ENCODE measurements at places on chromosomes 4 and X.

- no peak for DNase-seq
Measured at GRCh38 chrX:15834053-15834452, 20.6 kb downstream of the AP1S2 start.

DNA sequence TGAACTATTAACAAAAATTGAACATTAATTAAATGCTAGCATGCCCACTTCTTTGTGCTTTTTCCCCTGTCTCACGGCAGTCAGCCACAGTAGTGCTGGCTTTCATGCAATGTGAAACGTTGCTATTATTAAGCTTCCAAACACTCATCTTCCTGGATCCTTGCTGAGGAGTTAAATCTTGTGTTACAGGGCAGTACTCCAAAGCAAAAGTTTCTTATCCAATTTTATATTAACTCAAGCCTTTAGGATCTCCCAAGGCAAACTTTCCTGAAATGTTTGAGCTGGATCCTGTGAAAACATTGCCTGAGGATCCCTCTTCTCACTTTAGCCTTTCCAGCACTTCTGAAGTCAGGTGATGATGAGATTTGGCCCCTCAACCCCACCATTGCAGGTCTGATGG is 1454.8 kb downstream of the FSTL5 start:
- no peak for DNase-seq

- no peak for DNase-seq
Measured at GRCh38 chr4:52612341-52612740, 46.8 kb downstream of the USP46 start.

DNA sequence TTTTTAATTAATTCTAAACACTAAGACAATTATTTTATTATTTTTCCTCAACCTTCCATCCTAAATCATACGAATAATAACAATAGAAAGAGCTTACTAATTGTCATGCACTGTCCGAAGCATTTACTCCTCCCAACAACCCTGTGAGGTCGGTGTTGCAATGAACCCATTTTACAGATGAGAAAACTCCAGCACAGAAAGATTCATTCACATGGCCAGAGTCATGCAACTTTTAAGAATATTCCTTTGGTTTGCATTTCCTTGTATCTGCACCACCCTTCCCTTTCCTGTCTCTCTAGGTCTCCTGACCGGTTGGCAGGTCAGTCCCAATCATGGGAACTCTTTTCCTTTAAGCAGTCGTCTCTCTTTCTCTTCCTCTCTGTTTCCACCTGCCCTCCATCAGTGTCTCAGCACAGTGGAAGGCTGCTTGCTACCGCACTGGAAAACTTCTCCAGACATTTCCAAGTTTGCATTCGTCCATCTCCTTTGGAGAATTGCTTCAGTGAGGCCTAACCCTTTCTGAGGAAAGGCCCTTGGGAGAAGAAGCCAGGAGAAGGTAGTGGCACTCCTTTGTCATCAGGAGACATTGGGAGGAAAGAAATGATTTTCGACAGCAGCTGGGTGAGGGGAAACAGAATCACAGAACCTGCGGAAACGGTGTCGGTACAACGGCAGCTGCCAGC is 1.9 kb upstream of the TMSB4X start:
- no peak for DNase-seq

DNA sequence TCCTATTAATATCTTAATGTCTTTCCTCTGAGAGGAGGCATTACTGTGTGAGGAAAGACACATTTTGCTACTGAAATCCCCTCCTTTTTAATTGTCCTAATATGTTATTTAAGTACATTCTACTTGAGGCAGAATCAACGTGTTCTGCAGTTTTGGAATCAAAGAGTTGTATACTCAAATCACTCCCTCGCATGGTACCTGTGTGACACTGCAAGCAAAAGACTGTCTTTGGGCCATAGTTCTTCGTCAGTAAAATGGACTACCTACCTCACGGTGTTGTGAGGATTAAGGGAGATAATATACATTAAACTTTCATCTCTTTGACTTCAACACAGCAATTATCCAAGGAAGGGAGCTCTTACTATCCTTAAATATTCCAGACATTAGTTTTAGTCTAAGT is 61.5 kb downstream of the TIGD2 start:
- DNase-seq, result no peak

DNA sequence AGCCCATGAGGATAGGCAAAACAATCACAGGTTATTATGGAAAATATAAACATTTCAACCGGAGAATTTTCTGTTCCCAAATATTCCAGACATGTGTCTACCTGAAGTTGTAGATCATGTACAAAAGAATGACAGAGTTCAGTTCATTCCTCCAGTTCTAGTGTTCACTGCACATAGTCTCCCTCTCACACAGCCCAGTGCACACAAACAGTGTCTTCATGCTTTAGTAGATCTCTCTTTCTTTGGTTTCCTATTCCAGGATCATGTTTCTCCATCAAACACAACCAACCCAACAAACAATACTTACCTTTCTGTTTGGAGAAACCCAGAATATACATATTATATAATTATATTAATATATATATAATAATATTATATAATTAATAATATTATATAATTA is 671.9 kb downstream of the TRIML1 start:
- DNase-seq, result no peak

GRCh38 chr4:97139791-97140190 is 1003.5 kb downstream of the STPG2 start:
- DNase-seq, result no peak

DNA sequence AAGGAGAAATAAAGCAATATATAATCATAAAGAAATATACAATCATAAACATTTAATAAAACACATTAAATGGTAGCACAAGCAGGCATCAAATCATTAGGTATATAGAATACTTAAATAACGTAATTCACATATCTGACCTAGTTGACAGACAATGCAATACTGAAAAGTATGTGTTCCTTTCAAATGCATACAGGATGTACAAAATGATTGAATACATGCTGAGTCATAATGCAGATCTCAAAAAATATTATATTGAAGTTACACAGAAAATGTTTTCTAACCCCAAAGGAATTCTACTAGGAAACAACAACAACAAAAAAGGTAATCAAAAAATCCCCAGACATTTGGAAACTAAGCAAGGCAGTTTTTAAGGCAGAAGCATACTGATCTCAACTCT is 1072.0 kb upstream of the INTU start:
- no peak for DNase-seq

DNA sequence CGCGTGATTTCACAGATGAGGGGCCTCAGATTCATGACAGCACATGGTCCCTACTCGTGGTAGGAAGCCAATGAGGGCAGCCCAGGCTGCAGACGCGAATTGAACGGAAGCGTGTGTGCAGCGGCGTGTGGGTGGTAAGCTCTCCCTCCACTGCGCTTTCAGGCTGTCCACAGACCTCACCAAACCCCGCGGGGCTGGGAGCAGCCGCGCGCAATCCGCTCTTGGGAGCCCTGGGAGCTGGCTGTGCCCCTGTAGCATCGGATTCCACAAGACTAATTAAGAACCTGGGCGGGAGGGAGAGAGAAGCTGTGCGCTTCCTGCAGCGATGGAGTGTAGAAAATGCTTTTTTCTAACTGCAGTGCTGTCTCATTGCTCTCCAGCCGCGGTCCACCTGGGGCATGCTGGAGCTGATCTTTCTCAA is 134.9 kb downstream of the STOX2 start:
- no peak for DNase-seq

DNA sequence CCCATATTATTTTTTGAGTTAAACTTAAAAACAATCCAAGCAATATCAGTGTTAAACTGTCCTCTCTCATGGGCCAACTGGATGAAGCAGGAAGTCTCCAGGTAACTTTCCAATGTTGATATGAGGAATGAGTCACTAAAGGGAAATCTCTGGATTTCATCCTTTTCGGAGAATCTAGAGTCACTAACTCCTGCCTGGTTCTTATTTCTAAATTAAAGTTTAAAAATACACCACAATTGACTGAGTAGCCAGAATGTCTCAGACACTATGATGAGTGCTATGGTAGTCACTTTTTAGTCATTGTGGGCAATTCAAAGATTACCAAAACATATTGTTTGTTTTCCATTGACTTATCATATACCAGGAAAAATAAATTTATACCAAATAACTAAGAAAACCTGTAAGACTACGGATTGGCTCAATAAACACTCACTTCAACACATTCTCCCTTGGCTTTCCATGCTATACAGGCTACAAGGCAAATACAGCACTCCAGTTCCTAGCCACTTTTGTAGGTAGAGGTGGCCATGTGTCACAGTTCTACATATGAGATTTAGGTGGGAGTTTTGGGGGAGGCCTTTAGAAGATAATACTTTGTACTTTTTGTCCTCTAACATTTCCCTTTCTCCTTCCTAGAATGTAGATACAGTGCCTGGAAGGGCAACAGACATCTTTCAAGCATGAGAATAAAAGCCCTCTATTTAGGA is 8.6 kb downstream of the SLC9B2 start:
- DNase-seq, result no peak

- no peak for DNase-seq
Measured at GRCh38 chr4:170004651-170005295, 21.4 kb downstream of the MFAP3L start.

GRCh38 chr4:110198049-110198434 is 373 bp downstream of the ELOVL6 start:
- no peak for DNase-seq

DNA sequence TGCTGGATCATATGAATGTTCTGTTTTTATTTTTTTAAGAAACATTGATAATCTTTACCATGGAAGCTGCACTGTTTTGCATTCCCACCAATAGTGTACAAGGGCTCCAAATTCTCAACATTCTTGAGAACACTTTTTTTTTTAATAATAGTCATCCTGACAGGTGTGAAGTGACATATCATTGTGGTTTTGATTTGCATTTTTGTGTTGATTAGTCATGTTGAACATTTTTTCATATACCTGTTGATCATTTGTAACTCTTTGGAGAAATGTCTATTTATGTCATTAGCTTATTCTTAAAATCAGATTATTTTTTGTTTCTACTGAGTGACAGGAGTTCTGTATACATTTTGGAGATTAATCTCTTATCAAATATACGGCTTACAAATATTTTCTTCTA is 408.5 kb downstream of the GLUD2 start:
- DNase-seq, result no peak

- no peak for DNase-seq
Measured at GRCh38 chr4:150104404-150105027, 26.3 kb downstream of the DCLK2 start.

DNA sequence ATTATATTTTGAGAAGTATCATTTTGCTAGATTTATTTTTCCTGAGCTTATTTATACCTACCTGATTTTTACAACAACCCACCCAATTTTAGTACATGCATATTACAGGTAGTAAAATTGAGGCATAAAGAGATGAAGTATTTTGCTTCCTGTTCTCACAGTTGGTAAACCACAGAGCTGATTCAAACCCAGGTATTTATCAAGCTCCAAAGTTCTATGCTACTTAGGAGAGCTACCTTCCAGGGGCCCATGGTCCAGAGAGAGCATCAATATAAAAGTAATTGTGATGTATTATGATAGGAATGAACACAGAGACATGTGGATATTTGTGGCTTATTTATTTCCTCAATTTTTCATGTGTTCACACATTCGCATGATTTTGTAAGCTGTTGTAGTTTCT is 20.2 kb upstream of the GBA3 start:
- no peak for DNase-seq

- DNase-seq, result no peak
Measured at GRCh38 chrX:10124506-10125247, 32.1 kb upstream of the CLCN4 start.

DNA sequence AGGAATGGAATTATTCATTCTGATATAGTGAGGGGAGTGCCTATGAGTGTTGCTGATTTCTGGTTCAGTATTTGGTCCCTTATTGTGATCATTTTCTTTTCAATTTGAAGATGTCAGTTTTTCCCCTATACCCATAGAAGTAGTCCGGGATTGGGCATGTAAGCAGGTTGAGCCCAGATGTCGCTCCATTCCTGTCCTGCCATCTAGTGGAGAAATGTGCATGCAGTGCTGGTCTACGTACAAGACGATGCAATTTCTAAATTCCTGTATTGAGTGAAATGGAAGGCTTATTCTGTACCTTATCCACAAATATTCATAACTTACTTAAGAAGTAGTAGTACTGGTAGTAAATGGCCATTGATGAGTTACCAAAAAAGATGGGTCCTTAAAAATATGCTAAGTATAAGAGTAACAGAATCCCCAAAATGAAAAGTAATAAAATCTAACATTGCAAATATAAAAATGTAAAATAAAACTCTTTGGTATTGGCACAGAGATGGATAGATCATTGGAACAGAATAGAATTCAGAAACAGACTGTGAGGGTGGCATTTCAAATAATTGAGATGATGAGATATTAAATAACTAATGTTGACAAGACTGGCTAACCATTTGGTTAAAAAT is 60.9 kb downstream of the UGT8 start:
- no peak for DNase-seq

- no peak for DNase-seq
Measured at GRCh38 chr4:86522349-86522748, 71.8 kb upstream of the PTPN13 start.

DNA sequence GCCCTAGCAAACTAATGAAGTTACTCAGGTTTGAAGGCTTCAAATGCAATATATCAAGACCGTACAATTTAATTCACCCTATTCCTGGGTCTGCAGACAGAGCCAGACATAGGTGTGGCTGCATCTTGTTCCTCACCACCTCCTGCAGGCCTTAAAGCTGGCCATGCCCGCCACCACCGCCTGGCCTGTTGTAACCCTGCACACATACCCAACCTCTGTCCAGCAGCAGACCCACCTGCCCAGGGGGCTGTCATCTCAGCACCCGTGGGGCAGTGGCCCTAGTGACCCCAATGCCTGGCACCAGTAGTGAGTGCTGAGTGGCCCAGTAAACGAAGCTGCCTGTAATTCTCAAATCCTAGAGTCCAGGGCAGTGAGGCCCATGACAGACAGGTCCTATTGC is 40.7 kb downstream of the ZBTB49 start:
- no peak for DNase-seq

- no peak for DNase-seq
Measured at GRCh38 chrX:24493740-24494581, 28.9 kb downstream of the PDK3 start.

- no peak for DNase-seq
Measured at GRCh38 chrX:130260316-130260715, 8.4 kb downstream of the ZNF280C start.

DNA sequence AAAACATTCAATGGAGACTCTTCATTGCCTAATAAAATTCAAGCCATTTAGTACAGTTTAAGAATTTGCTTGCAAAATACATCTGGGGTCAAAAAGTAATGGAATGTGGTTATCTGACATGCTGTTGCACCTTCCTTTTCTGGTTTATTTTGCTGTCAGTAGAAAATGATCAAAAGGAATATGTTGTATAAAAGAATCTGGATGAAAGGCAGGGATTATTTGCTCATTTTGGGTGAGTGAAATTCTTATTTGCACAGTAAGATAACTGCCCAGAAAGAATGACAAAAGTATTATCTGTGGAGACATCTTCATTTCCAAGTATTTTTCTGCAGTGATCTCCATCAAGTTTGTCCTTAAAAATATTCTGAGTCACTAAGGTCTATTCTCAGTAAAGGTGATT is 30.4 kb downstream of the BOD1L1 start:
- DNase-seq, result no peak
